ENCODE measurements at places on chromosomes 2 and 18. TPM values are rescaled to one million over a fixed set of nuclear protein-coding genes. Genes with fewer than 3 reads are reported as not detected.

The CPO gene
- 0.66 TPM for total RNA-seq

The SLC4A3 gene
- 4.7 TPM for total RNA-seq

The TTN gene
- 23.4 TPM for total RNA-seq

The M1AP gene
- 0.66 TPM for total RNA-seq

The NGEF gene
- total RNA-seq, result 6.3 TPM

The COL3A1 gene
- total RNA-seq, result 303 TPM

The REEP1 gene
- total RNA-seq, result 0.32 TPM

DNA sequence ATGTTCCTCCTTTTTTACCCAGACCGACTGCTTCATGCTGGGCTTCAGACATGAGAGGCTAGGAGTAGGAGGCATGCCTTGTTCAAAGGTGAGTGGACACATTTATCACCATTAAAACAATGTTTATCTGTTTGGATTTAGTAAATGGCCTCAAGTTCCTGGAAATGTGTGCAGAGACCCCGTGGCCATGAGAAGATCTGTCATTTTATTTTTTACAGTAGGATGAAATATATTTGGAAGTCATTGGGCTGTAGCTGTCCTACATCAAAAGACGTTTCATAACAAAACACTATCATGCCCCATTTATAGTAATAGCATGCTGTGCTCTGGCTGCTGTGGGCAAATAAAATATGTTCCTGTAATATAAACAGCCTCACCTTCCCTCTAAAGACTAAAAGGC, 403.9 kb upstream of the TNP1 start:
- DNase-seq, result no peak
- no peaks in the 10 kb centered on the region for H3K27me3 ChIP-seq
- no peaks in the 10 kb centered on the region for H3K4me1 ChIP-seq

DNA sequence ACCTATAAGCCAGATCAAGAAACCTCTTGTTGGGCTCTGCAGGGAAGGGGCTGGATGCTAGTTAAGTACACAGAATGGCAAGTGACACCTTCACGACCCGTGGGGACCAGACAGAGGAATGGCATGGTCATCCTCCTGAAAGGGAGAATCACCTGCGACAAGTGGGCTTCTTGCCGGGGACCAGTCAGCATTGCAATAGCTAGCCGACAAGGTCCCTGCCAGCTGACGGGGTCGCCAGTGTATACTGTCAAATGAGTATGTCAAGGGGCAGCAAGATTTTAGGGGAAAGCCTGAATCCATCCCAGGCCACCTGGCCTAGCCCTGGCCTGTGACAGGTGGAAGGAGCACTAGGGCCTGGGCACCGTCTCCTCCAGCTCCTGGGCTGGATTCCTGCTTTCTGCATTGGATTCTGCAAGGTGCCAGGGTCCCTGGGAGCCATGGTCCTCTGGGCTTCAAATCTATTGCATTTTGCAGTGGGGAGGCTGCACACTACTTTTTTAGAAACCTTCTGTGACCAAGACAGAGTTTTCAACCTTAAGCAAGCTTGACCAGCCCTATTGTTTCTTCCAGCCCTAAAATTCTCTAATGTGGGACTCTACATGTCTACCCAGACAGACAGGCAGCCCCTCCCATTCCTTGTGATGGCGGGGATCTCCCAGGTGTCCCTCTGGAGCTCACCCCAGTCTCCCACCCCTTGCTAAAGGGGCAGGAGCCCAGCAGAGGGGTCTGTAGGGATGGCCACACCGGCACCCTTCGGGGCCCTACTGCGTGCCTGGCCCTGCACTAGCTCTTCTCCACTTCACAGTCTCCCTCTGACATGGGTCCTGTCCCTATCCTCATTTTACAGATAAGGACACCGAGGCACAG, 178.5 kb downstream of the GLI2 start:
- no peaks in the 10 kb centered on the region for H3K27me3 ChIP-seq
- no peak overlapping the region for H3K4me3 ChIP-seq
- peaks cover 10% of the 10 kb centered on the region for H3K4me1 ChIP-seq
- no peak for DNase-seq
- H3K36me3 ChIP-seq, result no peaks in the 10 kb centered on the region

DNA sequence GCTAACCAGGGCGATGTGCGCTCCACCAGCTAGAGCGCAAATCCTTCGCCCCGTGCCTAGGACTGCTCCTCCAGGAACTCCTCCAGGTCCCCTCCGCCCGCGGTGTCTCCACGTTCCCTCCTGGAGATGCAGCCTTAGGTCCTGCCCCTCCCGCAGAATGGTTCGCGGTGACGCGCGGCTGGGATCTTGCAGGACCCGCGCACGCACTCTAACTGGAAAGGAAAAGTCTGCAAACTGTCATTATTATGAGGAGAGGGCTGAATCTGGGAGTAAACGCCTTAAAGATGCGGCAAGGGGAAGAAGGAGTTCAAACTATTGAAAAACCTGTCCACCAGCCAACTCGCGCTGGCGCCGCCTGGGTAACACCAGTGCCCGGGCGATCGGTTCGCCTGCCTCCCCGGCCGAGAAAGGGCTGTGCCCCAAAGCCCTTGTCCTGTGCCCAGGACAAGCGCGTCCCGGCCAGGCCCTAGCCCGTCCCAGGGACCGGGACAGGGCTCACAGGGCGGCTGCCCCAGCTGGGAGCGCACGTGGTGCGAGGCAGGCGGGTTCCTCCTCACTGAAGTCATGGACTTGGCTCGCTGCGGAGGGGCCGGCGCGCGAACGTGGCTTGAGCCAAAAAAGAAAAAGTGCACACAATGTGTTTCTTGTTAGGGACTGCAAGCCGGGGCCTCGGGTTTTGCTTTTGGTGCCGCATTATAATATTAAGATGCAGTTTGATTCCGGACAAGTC, 5.5 kb upstream of the ID2 start:
- peak overlapping the region; percentile 71 for H3K4me3 ChIP-seq
- no peaks in the 10 kb centered on the region for H3K36me3 ChIP-seq
- DNase-seq, result peak; percentile 85
- no peaks in the 10 kb centered on the region for H3K27me3 ChIP-seq
- H3K4me1 ChIP-seq, result peaks cover 17% of the 10 kb centered on the region
- peak overlapping the region; percentile 95 for H3K27ac ChIP-seq

GRCh38 chr2:221195829-221196228, 376.3 kb downstream of the EPHA4 start:
- no peak overlapping the region for H3K27ac ChIP-seq
- H3K4me1 ChIP-seq, result no peaks in the 10 kb centered on the region
- no peaks in the 10 kb centered on the region for H3K27me3 ChIP-seq
- H3K4me3 ChIP-seq, result no peak overlapping the region
- no peak for DNase-seq

DNA sequence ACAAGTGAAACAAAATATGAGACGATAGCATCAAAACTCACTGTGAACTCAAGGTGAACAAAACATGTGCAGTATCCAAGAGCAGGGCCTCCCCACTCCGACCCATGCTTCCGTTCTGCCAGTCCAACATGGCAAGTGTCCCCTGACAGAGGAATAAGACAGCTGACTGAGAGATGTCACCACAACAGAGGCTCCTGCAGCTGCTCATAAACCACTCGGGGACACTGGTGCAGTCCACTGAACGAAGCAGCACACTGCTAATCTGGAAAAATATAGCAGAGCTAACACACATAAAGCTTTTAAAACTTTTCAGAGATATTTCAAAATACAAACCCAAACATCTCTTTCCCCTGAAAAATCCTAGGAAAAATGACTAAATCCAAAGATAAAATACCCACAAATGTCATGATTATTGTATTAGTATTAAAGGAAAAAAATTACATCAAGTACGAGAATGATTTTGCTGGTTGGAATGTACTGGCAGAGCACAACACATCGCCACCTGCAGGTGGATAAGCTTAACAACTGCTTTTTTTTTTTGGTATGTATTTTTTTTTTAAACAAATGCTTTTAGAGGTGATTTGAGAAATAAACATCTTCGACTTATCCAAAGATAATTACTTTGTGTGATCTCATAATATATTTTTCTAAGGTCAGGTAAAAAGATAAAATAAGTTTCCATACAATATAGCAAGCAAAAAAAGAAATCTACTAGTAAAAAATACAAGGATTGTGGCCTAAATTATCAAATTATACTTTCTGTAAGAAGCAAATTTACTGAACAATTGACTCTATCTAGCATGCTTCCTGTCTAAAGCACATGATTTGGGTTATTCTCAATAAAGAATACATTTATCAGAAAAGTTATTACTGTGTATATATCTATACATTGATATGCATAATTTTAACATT, 18.6 kb downstream of the THADA start:
- H3K4me3 ChIP-seq, result no peak overlapping the region
- H3K36me3 ChIP-seq, result peaks cover 2% of the 10 kb centered on the region
- no peaks in the 10 kb centered on the region for H3K27me3 ChIP-seq

DNA sequence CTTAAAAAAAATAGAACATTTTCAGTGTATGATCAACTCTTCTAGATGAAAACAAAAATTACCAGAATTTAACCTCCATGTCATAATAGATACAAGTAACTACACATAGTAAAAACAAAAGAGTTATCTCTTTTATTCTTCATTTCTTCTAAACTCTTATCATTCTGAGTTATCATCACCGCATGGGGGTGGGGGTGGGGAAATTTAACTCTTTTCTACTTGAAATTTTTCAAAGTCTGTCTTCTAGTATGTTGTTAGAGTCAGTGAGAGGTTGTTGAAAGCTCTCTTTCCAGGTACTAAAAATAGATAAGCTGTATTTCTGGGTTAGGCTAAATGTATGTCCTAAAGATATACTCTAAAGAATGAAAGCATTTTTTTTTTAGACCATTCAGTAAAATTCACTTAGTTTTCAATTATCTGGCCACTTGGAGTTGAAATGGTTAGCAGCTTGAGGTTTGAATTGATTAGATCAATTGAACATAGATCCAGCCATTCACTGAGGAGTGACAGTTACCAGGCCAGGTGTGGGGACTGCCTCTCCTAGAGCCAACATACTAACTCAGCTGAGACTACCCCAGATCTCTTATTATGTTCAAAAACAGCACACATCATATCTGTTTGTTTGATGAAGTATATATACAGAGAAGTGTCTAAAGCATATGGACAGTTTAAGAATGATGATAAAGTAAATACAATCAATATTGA, 220.7 kb downstream of the IKZF2 start:
- no peak overlapping the region for H3K4me3 ChIP-seq
- H3K27ac ChIP-seq, result no peak overlapping the region
- no peak for DNase-seq

Measured in breast epithelium (tissue), 4 donors.